NCI-H69 (cell line): ENCODE measurements at places on chromosomes 5 and 9.

DNA sequence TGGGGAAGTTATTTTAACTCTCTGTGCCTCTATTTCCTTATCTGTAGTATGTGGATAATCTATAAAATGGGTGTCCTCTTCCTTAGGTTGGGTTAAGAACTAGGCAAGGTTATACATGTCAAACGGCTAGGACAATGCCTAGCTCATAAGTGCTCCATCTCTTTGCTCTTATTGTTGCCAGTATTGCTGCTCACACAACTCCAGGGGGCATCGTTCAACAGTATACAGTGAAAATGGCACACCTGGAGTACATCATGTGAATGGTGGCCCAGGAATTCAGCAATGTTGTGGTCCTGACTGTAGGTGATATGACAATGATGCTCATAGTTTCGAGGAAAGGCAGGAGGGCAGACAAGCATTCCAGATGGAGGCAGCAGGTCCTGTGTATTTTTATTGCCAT is 30.1 kb downstream of the SLIT3 start:
- no peak for DNase-seq

- DNase-seq: peak; percentile 85
These were observed 1002.7 kb upstream of the DMAC1 start for GRCh38 chr9:8802242-8802641.

DNA sequence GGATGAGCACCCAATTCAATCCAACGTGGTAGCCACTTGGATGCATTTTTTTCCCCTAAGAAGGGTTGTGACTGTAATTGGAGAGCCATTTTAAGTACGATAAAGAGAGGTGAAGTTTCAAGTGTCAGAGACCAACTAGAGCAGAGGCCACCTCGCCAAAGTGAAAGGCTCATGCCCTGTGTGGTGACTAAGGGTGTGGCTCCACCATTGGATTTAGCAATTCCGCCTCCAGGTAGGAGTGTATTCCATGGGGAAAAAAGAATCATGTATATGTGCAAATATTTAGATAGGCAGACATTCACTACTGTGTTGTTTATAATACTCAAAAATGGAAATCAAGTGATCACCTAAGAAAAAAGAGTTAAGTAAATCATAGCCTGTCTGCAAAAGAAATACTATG is 53.1 kb upstream of the S1PR3 start:
- DNase-seq: peak; percentile 7

GRCh38 chr5:71633255-71634155 is 46.4 kb downstream of the MCCC2 start:
- DNase-seq: no peak

GRCh38 chr5:9226016-9226536 is 319.8 kb downstream of the SEMA5A start:
- no peak for DNase-seq

- peak; percentile 86 for DNase-seq
These were observed 97.5 kb downstream of the COL5A1 start for GRCh38 chr9:134738869-134739659.

- DNase-seq: no peak
These were observed 30.0 kb upstream of the NREP start for GRCh38 chr5:111787006-111787405.

GRCh38 chr5:32711362-32711680 is 200 bp downstream of the NPR3 start:
- DNase-seq: no peak

DNA sequence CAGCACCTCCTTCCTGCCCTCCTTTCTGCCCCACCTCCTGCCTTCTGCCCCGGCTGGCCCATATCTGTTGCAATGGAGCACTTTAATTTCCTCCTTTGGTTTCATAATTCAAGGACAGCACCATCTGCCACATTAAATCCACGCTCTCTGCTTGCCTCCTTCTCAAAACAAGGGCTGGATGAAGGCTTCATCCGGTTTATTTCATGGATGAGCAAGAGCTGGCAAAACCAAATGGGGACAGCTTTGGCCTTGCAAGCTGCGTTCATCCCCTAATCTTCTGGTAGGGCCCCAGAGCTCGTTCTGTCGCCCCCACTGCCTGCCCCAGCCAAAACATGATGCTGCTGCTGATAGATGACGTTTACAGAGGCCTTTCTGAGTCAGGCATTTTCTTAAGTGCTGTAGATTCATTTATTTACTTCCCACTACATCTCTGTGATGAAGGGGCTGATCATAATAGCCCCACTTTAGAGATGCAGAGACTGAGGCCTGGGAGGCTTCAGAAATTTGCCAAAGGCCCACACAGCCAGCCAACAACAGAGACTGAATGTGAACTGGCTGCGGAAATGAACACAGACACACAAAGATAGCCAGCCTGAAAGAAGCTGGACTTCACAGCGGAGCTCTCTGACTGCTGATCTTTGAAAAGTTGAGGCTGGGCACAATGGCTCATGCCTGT is 115.6 kb upstream of the CPEB4 start:
- peak; percentile 15 for DNase-seq

GRCh38 chr5:58934629-58935097 is 351.8 kb downstream of the RAB3C start:
- no peak for DNase-seq

DNA sequence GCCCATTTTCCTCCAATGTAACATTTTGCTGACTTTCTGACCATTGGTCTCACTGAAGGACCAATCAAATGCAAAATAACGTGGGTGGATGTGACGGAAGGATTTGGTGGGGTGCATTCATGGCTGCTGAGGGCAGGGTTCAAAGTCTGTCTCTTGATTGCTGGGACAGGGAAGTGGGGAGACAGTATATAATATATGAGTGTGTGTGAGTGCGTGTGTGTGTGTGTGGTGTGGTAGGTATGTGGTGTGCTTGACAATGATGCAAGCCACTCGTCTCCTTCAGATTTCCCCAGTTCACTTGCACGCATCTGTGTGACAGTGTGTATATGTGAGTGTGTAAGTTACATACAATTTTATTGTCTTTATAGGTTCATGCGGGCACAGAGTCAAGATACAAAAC is 477.3 kb downstream of the DIRAS2 start:
- DNase-seq: no peak

GRCh38 chr9:128254855-128255759 is 20.7 kb downstream of the GOLGA2 start:
- peak; percentile 67 for DNase-seq

DNA sequence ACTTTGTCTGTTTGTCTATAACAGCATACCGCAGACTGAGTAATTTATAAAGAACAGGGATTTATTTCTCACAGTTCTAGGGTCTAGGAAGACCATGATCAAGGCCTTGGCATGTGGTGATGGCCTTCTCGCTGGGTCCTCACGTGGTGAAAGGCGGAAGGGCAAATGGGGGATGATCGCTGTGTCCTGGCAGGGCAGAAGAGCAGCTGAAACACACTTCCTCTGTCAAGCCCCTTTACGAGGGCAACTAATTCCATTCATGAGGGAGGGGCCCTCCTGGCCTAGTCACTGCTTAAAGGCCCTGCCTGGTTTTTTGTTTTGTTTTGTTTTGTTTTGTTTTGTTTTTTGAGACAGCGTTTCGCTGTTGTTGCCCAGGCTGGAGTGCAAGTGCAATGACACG is 41.9 kb upstream of the UBTD2 start:
- DNase-seq: no peak

DNA sequence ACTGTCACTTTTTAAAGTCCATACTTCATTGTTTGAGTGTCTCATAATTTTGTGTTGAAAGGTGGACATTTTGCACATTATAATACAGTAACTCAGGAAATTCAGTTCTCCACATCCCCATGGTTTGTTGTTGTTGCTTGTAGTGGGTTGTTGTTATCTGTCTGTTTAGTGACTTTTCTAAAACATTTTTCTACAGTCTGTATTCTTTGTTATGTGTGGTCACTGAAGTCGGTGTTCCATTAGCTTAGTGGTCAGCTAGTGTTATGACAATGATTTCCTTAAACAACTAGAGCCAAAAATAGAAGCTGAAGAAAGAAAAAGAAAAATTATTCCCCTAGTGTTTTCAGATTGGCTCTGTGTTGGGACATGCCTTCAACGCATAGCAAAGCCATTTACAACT is 5.6 kb upstream of the IL33 start:
- DNase-seq: no peak

DNA sequence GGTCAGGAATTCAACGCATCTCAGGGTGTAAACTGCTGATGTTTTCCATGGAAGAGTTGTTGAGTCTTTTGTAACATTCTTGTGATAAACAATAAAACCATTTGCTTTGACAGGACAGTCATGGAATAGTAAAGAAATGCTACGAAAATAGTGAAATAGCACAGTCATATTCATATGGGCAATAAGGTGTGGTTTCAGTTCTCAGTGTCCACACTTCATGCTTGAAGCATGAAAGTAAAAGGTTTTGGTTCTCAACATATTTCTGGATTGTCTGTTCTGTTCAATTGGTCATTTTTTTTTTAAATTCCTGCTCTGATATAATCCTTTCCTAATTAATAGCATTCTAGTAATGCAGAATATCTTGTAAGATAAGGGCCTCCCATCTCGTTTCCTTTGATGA is 467.6 kb upstream of the ZNF608 start:
- DNase-seq: no peak

- DNase-seq: peak; percentile 78
These were observed 56.1 kb upstream of the GLRX start for GRCh38 chr5:95878417-95879323.

DNA sequence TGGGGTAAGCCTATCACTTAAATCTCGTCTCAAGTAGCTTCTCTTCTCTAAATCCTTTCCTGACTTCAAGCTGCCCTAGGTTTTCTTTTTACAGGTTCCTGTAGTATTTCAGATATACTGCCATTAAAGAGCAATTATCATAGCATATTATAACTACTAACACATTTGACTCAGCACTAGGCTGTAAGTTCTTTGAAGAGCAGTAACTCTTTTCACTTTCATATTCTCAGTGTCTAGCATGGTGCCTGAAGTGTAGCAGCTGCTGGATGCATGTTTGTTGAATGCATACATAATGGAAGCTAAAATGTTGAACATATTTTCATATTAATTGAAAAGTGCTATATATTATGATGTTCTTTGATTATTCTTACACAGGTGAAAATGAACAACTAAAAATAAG is 22.5 kb downstream of the CCDC152 start:
- DNase-seq: no peak

GRCh38 chr9:34059281-34059680 is 10.6 kb upstream of the UBAP2 start:
- no peak for DNase-seq

DNA sequence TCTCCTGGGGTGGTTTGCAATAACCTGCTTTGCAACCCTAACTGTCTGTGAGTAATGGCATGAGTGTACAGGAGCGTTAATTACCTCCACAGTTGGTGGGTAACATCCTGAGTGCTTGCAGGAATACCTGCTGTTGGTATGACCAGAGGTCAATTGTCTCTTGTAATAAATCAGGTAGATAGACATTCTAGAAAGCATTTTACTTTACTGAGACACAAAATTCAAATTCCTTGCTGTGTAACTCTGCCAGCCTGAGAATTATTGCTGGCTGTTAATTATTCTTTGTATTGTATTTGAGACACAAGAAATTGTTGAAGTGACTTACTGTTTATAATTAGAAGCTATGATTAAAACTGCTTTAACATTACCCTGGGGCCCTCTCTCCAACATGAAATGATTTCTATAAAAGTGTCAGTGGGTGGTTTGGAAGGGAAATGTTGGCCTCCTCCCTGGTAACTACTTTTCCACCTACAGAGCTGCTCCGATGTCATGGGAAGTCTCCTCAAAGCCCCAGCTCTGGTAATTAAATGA is 150.8 kb upstream of the ADCY2 start:
- DNase-seq: peak; percentile 93

DNA sequence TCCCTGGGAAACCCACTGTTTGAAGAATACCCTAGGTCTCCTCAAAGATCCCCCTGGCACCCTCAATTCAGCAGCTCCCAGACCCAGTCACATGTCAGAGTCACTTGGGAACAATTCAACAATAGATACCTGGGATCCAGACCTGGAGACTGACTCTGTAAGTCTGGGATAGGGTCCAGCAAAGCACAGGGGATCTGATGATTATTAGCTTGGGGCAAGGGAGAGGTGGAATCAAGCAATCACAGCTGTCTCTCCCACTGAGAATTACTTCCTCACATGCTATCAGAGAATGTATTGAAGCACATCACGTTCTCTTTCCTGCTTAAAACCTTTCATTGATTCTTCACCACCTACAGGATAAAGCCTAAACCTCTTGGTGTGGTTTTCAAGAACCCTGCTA is 5.9 kb downstream of the FAM193B start:
- peak; percentile 80 for DNase-seq

DNA sequence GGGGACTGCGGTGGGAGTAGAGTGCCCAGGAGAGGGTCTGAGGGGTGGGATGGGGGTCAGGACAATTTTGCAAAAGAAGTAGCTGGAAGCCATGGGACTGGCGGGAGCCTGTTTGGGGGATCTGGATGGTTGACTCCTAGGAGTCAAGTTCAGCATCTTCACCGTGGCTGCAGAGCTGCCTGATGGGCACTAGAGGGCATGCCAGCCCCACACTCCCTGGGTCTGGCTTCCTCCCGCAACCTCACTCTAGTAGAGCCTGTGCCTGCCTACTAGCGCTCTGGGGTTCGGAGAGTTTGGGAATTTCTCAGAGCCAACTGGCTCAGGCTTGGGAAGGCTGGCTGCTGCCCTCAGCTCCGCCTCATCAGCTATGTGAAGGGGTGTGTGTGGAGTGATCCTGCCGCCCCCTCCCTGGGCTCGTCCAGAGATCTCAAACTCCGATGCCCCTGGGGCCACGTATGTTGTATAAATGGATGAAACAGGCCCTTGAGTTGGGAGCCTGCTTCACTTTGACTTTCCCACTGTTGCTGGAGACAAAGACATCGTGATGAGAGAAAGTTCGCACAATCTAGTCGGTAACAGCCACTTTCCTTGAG is 10.8 kb downstream of the TSPAN17 start:
- peak; percentile 80 for DNase-seq

DNA sequence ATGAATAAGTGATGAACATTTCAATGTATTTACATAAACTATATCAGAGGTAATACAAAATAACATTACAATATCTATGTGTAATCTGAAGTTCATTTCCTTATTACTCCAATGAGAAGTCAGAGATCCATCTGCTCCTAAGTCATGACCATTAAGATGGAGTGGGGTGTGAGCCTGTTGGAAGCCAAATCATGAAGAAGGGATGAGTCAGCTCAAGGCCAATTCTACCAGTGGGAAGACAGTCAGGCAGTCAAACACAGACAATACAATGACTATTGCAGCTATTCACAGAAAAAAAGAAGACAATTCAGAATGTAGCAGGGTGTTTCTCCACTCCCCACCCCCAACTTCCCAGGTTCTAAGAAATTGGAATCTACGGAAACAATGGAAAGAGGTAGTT is 155.0 kb downstream of the NFIB start:
- DNase-seq: peak; percentile 63

DNA sequence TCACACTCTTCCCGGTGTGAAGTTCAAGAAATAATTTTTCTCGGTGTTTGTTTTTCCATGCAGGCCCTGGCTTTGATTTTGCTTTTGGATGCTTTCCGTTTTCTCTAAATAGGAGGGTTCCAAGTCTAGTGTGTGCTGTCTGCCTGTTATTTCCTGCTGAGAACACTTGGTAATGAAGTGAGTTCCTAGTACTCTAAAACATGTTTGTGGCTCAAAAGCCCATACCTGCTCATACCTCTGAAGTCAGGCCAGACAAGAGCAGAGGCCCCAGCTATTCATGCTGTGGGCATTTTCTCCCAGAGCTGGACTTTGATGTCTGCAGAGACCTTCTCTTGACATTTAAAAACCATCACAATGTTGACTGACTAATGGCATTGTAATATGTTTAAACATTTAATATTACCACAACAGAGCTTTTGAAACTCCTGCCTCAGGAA is 211.2 kb downstream of the GOLPH3 start:
- no peak for DNase-seq
